ENCODE measurements at places on chromosomes 2 and 18. TPM values are rescaled to one million over a fixed set of nuclear protein-coding genes. Genes with fewer than 3 reads are reported as not detected.

- no peaks in the 10 kb centered on the region for H3K36me3 ChIP-seq
- H3K27ac ChIP-seq = no peak overlapping the region
- peaks cover 3% of the 10 kb centered on the region for H3K4me1 ChIP-seq
- no peak overlapping the region for H3K4me3 ChIP-seq
- DNase-seq = no peak
Observed at GRCh38 chr2:237431837-237432236, 17.9 kb upstream of the COL6A3 start.

Gene TMEM37
- 6.8 TPM for total RNA-seq

Gene FOXD4L1
- not detected for total RNA-seq

GRCh38 chr2:101781791-101782426, 84.4 kb downstream of the MAP4K4 start:
- no peak for DNase-seq
- no peaks in the 10 kb centered on the region for H3K4me1 ChIP-seq
- no peak overlapping the region for H3K27ac ChIP-seq
- H3K36me3 ChIP-seq = no peaks in the 10 kb centered on the region

GRCh38 chr2:218063896-218064295, 5.2 kb upstream of the RUFY4 start:
- DNase-seq = no peak
- no peaks in the 10 kb centered on the region for H3K27me3 ChIP-seq
- H3K36me3 ChIP-seq = no peaks in the 10 kb centered on the region
- no peaks in the 10 kb centered on the region for H3K4me1 ChIP-seq
- H3K4me3 ChIP-seq = no peak overlapping the region

Gene CFAP65
- not detected for total RNA-seq

Gene KLHL14
- total RNA-seq = 0.41 TPM

GRCh38 chr2:74843433-74843832, 9.5 kb downstream of the HK2 start:
- H3K27me3 ChIP-seq = no peaks in the 10 kb centered on the region
- peaks cover 21% of the 10 kb centered on the region for H3K4me1 ChIP-seq
- peak overlapping the region; percentile 89 for H3K27ac ChIP-seq

DNA sequence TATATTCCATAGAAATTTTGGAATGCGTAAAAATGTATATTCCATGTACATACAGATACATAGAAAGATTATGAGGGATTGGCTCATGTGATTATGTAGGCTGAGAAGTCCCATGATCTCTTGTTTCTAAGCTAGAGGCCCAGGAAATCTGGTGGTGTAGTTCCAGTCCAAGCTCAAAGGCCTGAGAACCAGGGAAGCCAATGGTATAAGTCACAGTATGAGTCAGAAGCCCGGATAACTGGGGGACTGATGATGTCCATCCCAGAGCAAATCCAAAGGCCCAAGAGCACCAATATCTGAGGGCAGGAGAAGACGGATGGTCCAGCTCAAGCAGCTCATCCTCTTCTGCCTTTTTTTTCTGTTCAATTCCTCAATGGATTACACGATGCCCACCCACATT, 385.0 kb upstream of the KLHL29 start:
- no peak overlapping the region for H3K27ac ChIP-seq
- H3K36me3 ChIP-seq = no peaks in the 10 kb centered on the region
- H3K27me3 ChIP-seq = no peaks in the 10 kb centered on the region
- DNase-seq = no peak

DNA sequence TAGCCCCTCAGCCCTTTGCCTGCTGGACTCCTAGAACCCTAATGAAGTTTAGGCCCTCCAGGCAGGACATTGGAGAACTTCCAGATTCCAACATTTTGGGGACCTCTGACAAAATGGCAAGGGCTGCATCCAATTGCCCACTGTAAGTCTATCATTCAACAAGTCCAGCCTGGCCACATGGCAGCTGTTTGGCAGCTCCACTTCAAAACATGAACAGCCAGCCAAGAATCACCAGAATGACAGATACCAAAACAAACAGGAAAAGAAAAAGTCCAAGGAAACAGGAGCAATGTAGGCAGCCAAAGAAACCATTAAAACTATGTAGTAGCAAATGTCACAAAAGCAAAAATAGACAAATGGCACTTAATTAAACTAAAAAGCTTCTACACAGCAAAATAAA, 25.5 kb downstream of the SLC4A5 start:
- no peaks in the 10 kb centered on the region for H3K36me3 ChIP-seq
- no peak overlapping the region for H3K4me3 ChIP-seq
- H3K4me1 ChIP-seq = no peaks in the 10 kb centered on the region
- H3K27me3 ChIP-seq = no peaks in the 10 kb centered on the region
- no peak overlapping the region for H3K27ac ChIP-seq

GRCh38 chr2:96985181-96985945, 1.0 kb downstream of the FAM178B start:
- no peaks in the 10 kb centered on the region for H3K27me3 ChIP-seq
- DNase-seq = no peak
- H3K4me1 ChIP-seq = no peaks in the 10 kb centered on the region
- H3K4me3 ChIP-seq = no peak overlapping the region
- no peak overlapping the region for H3K27ac ChIP-seq

Gene EMILIN2
- total RNA-seq = 33.6 TPM

GRCh38 chr2:12097859-12098258, 351.4 kb downstream of the LPIN1 start:
- no peaks in the 10 kb centered on the region for H3K4me1 ChIP-seq
- H3K27ac ChIP-seq = no peak overlapping the region
- no peak for DNase-seq

Gene TMEM163
- 23.1 TPM for total RNA-seq

DNA sequence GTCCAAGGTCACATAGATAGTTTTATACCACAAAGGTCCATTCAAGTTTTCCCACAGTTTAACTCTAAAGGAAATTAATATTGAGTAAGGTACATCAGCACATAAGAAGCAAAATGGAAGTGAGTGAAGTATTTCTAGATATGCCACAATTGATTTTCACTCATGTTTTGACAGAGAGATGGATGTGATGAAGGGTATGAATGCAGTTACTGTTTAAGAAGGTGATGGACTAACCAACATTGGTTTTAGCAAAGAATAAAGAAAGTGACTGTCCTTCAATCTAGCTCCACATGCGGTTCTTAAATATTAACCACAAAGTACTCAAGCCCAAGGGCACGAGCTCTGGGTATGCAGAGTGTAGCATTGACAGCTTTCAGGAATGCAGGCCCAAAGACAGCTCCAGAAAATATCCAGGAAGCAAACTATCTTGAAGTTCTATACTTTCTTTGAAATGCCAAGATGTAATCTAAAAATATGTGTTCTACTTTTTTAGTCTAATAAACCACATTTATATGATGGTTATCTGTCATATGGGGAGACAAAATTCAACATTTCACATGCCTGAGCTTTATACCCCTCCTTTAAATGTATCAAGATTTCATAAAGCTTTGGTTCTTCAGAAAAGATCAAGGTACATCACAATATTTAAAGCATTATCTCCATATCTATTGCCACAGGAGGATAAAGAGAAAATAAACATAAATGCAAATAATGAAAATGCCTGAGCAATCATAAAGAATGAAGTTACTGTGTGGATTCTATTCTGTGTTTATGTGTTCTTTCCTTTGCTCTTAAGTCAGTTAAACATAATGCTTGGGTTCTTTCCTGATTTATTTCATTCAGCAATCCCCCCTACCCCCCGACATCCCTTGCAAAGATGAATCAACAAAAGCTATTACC, 6.7 kb upstream of the SCN1A start:
- H3K27me3 ChIP-seq = peaks cover 4% of the 10 kb centered on the region
- H3K27ac ChIP-seq = no peak overlapping the region
- H3K36me3 ChIP-seq = no peaks in the 10 kb centered on the region
- H3K4me3 ChIP-seq = no peak overlapping the region
- DNase-seq = no peak
- no peaks in the 10 kb centered on the region for H3K4me1 ChIP-seq

Gene DSG2
- 63.2 TPM for total RNA-seq

GRCh38 chr2:112021781-112022231, 33.3 kb upstream of the TMEM87B start:
- no peaks in the 10 kb centered on the region for H3K36me3 ChIP-seq
- H3K4me3 ChIP-seq = no peak overlapping the region
- H3K27ac ChIP-seq = no peak overlapping the region
- no peak for DNase-seq
- no peaks in the 10 kb centered on the region for H3K4me1 ChIP-seq

- H3K36me3 ChIP-seq = no peaks in the 10 kb centered on the region
- peaks cover 4% of the 10 kb centered on the region for H3K4me1 ChIP-seq
- H3K27me3 ChIP-seq = no peaks in the 10 kb centered on the region
- no peak overlapping the region for H3K4me3 ChIP-seq
- H3K27ac ChIP-seq = peak overlapping the region; percentile 47
- DNase-seq = peak; percentile 22
Observed at GRCh38 chr18:58566556-58567292, 62.2 kb downstream of the ALPK2 start.

- no peak overlapping the region for H3K4me3 ChIP-seq
- DNase-seq = no peak
- no peaks in the 10 kb centered on the region for H3K36me3 ChIP-seq
- H3K27ac ChIP-seq = no peak overlapping the region
- H3K4me1 ChIP-seq = no peaks in the 10 kb centered on the region
Observed at GRCh38 chr2:112026509-112026908, 28.6 kb upstream of the TMEM87B start.

- H3K27ac ChIP-seq = no peak overlapping the region
- DNase-seq = no peak
- no peaks in the 10 kb centered on the region for H3K36me3 ChIP-seq
Observed at GRCh38 chr2:144170179-144170578, 349.7 kb downstream of the ZEB2 start.

- H3K4me3 ChIP-seq = no peak overlapping the region
- H3K27me3 ChIP-seq = peaks cover 2% of the 10 kb centered on the region
- no peak for DNase-seq
- H3K36me3 ChIP-seq = no peaks in the 10 kb centered on the region
Observed at GRCh38 chr2:113105047-113105785, 22.2 kb upstream of the IL1RN start.

DNA sequence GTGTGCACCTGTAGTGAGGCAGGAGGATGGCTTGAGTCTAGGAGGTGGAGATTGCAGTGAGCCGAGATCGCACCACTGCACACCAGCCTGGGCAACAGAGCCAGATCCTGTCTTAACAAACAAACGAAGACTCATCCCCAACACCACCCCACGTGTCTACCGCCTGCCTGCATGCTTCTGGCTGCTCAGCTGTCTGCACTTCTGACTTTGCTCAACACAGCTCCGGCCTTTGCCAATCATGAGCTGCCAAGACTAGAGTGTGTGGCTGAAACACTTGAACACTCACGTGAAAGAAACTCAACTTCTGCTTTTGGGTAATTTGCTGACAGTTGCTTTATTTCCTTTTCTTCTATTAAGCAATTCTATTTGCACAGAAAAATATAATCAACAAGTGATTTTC, 32.1 kb upstream of the SP3 start:
- H3K4me3 ChIP-seq = no peak overlapping the region
- peak; percentile 39 for DNase-seq
- no peaks in the 10 kb centered on the region for H3K36me3 ChIP-seq

Gene CCDC150
- 0.50 TPM for total RNA-seq

- H3K27ac ChIP-seq = no peak overlapping the region
- peak; percentile 42 for DNase-seq
- H3K4me3 ChIP-seq = no peak overlapping the region
Observed at GRCh38 chr2:165582863-165583506, 113.5 kb downstream of the CSRNP3 start.

Gene CXCR4
- 27.2 TPM for total RNA-seq

Gene KLHL30
- total RNA-seq = 0.23 TPM

GRCh38 chr18:26215247-26215970, 10.8 kb upstream of the TAF4B start:
- no peak overlapping the region for H3K27ac ChIP-seq
- H3K4me1 ChIP-seq = no peaks in the 10 kb centered on the region
- no peak for DNase-seq
- no peaks in the 10 kb centered on the region for H3K36me3 ChIP-seq

Gene ZSWIM2
- 2.3 TPM for total RNA-seq

DNA sequence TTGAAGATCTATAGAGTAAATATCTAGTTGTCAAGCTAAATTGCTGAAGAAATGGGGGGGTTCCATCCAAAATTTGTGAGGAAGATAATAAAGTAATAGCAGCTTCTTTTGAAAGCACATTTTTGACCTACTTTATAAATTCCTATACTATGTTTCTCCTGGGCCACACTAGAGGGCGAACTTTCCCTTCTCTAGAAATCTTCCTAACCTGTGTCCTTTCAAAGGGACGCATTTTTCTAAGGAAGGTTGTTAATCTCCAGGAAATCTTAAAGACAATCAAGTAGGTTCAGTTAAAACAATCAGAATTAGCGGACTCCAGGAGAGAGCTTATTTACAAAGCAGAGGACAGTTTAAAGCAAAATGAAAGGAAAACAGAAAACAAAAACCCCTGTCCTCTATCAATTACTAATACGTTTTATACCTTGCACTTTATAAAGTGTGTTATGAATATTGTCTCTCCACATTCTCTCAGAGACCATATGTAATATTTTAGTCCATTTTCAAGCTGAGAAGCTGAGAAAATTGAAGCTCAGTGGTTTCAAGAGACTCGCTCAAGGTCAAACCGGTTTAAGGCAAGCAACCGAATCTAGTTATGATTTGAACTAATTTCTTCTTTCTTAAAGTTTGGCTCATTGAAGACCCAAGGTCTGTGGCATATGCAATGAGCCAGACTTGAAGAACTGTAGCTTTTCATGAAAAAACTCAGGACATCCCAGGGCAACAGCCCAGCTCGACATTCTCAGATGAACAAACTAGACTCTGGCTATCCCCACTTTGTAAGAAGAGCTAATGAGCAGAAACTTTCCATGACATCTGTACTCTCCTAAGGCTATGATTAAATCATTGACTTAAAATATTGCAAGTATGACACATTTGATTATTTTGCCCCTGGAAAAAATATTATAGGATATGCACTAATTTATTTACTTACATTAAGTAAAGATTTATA, 273.6 kb downstream of the PAX3 start:
- H3K4me3 ChIP-seq = no peak overlapping the region
- no peak overlapping the region for H3K27ac ChIP-seq
- no peaks in the 10 kb centered on the region for H3K4me1 ChIP-seq
- no peak for DNase-seq

Gene QPCT
- total RNA-seq = 5.3 TPM

Gene MC4R
- not detected for total RNA-seq

DNA sequence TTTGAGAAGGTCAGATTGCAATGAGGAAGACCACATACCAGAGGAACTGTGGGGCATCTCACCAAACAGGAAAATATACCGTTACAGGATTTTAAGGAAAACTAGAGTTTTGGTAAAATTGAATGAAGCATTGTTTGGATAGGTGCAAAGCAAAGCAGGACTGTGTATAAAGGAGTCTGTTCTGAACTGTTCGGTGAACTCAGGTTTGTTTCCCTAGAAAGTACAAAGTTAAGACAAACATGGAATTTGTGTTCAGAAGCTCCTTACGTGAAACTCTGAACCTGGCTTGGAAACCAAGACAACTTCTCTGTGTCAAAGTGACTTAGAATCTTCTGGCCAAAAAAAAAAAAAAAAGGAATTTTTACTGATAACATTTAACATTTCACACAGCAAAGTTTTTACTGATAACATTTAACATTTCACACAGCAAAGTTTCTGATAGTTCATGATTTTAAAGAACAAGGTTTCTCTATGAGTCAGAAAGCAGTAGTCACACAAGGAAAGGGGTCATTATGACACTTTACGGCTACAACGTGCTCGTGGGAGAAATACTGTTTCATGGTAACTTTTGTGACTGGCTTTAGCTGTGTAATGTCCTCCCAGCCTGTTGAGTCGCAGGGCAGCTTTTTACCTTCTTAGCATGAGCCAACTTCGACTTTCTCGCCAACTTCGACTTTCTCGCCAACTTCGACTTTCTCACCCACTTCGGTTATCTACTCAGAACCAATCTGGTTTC, 21.2 kb upstream of the TET3 start:
- H3K4me3 ChIP-seq = no peak overlapping the region
- no peak for DNase-seq
- no peaks in the 10 kb centered on the region for H3K36me3 ChIP-seq
- H3K27ac ChIP-seq = no peak overlapping the region
- no peaks in the 10 kb centered on the region for H3K4me1 ChIP-seq
- H3K27me3 ChIP-seq = no peaks in the 10 kb centered on the region

Gene ILKAP
- 41.8 TPM for total RNA-seq

Gene REG3G
- total RNA-seq = 52.0 TPM

Measured in prostate gland (tissue), 2 donors.